ENCODE measurements at places on chromosomes 4 and X.
A peak's percentile ranks its signal among the peaks of the same experiment; 100 is the strongest.

GRCh38 chr4:114146947-114147618 is 167.6 kb upstream of the ARSJ start:
- DNase-seq, result no peak

GRCh38 chr4:27844376-27844775 is 983.7 kb downstream of the STIM2 start:
- DNase-seq, result no peak

GRCh38 chrX:78104447-78105176 is 564 bp downstream of the PGK1 start:
- DNase-seq, result peak; percentile 38

- no peak for DNase-seq
Measured at GRCh38 chrX:42739741-42740140, 38.2 kb downstream of the PPP1R2C start.

GRCh38 chr4:139454111-139455045 is at the start of gene RAB33B:
RAB33B (plus strand) TSS chr4:139454121; CDS start chr4:139454196, 75 bp downstream.
- peak; percentile 57 for DNase-seq

- DNase-seq, result no peak
Measured at GRCh38 chrX:17160975-17161374, 214.0 kb upstream of the NHS start.

DNA sequence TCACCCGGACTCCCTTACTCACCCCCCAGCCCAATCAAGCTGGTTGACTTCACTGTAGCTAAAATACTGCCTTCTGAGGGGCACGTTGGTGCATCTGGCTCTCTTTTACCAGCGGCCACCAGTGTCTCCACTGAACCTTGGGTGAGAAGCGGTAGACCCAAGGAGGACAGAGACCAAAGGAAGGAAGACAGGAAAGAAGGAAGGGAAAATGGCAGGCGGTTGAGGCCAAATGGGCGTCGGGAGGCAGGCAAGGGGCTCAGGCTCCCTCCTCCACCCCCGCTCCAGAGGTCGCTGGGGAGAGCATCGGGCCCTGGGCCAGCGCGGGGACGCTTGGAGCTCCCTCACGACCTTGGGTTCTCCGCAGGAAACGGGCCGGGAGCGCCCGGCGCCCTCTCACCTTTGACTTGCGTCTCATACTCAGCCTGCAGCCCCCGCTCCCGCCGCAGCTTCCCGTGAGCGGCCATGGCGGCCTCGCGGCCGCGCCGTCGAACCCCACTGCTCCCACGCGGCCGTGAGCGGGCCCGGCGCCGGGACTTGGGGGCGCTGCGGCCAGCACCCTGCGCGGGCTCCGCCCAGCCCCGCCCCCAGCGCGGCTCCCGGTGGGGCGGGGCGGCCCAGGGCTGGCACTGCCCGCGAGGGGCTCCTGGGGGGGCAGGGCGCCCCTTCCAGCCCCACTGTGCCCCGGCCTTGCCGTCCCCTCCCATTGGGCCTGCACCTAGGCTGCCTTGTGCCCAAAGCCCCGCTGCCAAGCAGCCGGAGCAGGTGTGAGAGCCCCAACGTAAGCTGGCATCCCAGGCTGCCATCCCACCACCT is at the start of gene ARHGAP4:
TSS of gene ARHGAP4 (minus strand) at position 526 of the 813 bp plus-strand sequence. CDS start at position 464, 62 bp downstream.
- no peak for DNase-seq

- DNase-seq, result no peak
Measured at GRCh38 chr4:62342346-62342745, 1142.2 kb downstream of the ADGRL3 start.

- DNase-seq, result peak; percentile 34
Measured at GRCh38 chr4:118969359-118969758, 80.7 kb downstream of the SYNPO2 start.

DNA sequence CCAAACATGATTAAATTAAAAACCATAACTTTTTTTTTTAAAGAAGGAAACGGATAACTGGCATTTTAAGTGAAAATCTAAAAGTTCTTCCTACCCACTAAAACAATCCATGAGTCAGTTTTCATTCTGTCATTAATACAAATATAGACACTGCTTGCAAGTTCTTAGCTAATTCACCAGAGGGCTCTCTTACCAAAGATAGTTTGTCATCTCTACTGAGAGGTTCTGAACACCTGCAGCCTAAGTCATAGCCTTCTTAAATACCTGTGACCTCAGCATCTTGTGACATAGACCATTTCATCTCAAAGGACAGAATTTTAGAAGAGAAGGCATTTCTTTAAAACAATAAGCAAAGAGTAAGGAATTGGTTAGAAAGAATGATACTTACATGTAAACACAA is 65.3 kb upstream of the FAM120C start:
- peak; percentile 14 for DNase-seq

GRCh38 chr4:109435635-109436034 is 2.0 kb downstream of the SEC24B start:
- DNase-seq, result no peak

- DNase-seq, result no peak
Measured at GRCh38 chrX:40065296-40066046, 32.3 kb downstream of the BCOR start.

- DNase-seq, result no peak
Measured at GRCh38 chr4:73055241-73055897, 14.1 kb downstream of the COX18 start.

Measured in NCI-H1092 treated with DMSO at 0.1 percent for 48 hours (cell line).